ENCODE measurements at places on chromosomes 5 and 9.
A peak's percentile ranks its signal among the peaks of the same experiment; 100 is the strongest.

DNA sequence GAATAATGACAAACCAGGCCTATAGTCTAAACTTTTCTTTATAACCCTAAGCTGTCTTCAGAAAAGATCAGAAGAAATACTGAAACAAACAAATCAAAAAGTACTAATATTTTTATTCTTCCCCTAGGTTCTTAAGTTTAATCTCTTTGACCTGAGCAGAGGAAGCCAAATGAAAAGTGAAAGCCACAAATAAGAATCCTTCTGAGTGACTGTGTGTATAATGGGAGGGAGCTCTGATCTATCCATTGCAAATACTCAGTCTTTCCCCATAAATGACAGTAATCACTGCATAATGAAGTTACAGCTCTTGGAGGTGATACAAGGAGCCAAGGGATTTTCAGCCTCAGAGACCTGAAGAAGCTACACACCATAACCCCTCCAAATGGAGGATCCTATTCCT, 126.9 kb upstream of the ATP10B start:
- no peak for DNase-seq

DNA sequence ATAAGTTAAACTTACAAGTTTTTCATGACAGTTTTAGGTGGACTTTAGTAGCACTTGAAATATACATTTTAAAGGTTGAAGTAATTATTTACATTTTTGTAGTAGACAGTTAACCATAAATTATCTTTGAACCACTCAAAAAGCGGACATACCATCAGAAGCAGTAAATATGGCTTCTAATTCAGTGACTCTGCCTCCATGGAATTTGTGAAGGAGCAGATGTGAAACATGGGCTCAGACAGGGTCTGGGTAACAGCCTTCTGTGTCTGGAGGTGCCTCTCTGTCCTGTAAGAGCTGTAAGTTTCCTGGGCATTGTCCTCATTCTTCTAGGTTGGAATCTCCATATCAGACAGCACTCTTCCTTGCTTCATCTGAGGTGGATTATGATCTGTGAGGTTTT, 12.4 kb downstream of the RLN2 start:
- no peak for DNase-seq

DNA sequence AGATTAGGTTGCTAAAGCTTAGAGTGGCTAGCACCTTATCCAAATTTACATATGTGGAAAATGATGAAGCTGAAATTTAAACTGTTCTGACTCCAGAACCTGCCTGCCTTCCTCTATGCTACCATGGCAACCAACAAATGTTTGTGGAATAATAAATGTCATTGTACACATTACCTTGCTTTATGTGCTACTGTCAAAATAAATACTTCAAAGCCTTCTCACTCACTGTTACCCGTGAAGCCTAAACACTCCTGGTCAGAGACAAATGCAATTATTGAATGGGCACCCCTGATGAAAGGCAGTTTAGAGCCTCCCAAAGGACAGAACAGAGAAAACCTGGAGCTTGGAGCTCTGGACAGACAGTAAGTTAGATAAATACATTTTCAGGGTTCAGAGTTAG, 158.6 kb downstream of the FAM114A2 start:
- DNase-seq = peak; percentile 66

DNA sequence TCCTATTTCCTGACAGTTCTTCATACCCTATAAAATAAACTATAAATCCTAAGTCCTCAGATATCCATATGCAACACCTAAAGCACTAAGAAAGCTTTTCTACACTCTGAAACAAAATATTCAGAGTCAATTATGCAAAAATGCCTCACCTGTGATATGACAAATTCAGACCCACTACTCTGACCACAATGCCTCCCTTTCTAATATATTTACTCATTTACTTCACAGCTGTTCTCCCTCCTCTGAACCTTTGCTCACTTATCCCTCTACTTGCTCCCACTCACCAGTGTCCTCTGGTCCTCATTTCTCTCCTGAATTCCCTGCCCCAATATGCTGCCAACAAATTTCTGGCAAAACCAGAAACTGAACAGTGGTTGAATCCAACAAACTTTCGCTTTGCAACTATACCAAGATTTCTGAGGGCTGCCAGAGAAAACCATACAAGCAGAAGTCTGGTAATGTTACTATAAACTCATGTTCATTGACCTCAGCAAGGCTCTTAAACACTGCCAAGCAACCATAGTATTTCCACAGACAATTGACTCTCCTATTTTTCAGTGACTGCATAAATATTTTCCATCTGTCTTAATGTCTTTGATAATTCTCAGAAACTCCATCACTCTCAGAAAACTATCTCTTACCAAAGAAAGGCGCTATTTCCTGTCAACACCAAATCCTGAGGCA, 7.1 kb downstream of the CCNH start:
- no peak for DNase-seq

DNA sequence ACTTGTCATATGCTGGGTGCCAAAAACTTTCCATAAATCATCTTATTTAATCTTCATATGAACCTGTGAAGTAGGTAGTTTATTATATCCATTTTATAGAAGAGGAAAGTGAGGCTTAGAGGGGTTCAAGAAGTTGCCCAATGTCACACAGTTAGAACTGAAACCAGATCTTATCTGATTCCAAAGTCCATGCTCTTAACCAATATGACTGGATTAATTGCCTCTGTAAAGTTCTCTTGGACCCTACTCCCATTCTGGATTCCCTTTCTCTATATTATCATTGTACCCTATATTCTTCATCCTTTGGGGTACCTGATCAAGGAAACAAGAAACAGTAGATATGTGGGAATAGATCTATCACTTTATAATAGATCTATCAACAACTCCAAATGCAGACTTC, 64.5 kb upstream of the GCNT4 start:
- DNase-seq = no peak

GRCh38 chr5:131289738-131290137, 25.9 kb downstream of the CDC42SE2 start:
- no peak for DNase-seq

GRCh38 chr5:128315671-128316070, 222.4 kb downstream of the FBN2 start:
- no peak for DNase-seq

- peak; percentile 88 for DNase-seq
Observed at GRCh38 chr5:132003170-132003744, 8.2 kb downstream of the ACSL6 start.

GRCh38 chr9:80644044-80644443, 1045.3 kb downstream of the TLE1 start:
- no peak for DNase-seq

DNA sequence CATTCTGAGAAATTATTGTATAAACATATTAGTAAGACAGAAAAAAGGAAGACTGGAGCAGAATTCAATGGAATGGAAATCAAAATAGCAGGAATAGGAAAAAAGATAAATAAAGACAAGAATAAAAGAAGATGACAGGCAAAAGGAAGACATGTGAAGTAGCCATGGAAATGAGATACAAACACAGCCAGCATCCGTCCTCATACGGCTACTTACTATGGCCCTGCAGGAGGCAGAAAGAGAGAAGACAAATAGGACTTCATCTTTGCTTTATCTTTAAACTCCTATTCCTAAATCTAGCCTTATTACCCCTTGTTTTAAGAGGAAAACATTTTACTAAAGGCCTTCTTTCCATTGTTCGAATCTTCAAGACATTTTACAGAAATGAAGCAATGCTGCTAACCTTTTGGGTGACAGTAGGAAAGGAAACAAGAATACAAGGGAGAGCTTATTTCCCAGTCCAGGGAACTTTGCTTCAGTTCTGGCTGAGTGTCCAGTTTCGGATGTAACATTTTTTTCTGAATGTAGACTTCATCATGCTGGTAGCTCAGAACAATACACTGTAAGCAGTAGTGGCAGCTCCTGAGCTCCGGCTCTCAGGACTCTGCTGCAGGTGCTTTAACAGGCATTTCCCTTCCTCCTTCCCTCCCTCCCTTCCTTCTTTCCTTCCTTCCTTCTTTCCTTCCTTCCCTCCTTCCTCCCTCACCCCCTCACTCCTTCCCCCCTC, 106.4 kb upstream of the SLC12A2 start:
- no peak for DNase-seq

DNA sequence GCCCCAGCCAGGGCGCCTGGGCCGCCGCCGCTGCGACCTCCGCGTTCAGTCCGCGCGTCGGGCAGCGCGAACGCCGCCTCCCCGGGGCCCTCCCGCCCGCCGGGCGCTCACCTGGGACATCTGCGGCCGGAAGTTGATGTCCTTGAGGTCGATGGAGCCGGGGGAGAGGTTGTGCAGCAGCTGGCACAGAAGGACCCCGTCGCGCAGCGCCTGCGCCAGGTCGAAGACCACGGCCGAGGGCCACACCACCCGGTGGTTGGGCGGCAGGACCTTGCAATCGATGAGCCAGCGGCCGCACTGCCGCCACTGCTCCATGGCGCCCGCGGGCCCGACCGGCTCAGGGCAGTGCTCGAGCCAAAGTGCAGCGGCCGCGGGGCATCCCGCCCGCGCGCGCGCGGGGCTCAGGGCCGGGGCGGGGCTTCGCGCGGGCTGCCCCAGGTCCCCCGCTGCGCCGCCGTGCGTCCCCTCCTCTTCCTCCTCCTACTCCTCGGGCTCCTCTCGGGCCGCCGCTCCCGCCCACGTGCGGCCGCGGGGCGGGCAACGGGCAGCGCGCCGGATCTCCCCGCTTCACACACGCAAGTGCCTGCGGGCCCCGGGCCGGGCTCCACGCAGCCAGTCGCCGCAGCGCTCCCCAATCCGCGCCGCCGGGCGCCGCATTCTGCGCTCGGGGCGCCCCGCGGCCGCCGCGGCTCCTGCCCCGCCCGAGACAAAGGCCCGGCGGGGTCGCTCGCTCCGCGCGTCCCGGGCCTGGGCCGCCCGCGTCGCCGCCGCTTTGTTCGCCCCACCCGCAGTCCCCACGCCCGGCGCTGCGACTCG, at the start of gene VAV2:
Gene VAV2, minus strand, starts transcription at position 361 of the 816 bp plus-strand sequence. Its CDS starts 46 bp downstream, at position 315.
- peak; percentile 61 for DNase-seq

GRCh38 chr5:1462358-1462757, 17.1 kb upstream of the SLC6A3 start:
- peak; percentile 87 for DNase-seq

- DNase-seq = no peak
Observed at GRCh38 chr5:60829490-60830266, 14.4 kb downstream of the ELOVL7 start.

- no peak for DNase-seq
Observed at GRCh38 chr5:132841305-132841704, 10.9 kb upstream of the SHROOM1 start.

DNA sequence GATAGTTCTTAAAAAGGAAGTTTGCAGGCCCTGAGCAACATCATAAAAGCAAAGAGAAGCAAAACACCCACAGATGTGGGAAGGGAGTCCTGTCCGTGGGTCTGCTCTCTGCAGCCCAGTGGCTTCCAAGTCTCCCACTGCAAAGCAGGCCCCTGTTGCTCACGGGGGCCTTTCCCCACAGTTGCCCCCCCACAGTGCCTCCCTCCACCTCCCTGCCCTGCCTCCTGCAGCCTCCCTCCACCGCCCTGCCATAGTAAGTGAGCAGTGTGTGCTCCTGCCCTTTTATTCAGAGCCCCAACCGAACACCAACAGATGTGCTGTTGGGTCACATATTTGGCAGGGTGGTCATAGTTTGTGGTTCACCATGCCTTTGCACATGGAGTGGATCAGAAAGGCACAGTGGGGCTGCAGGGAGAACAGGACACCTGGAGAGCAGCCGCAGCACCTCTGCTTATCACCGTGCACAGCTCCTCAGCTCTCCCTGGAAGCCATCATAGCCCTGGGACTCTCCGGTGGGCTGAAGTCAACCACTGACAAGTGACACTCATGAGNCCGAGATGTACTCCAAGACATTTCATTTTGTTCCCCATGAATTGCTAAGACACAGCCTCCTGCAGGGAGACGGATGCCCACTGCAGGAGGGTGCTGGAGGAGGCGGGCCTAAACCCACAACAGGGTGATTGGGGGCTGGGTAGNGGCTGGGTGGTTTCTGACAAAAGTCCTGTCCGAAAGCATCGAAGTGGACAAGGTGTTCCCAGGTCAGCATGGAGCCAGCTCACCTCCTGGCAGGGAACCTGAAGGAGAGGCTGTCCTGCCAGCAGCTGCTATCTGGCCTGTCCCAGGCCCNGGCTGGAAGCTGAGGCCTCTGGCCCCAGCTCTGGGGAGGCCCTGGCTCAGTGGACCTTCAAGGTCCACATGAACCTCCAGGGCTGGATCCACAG, 278.9 kb downstream of the GADD45G start:
- DNase-seq = no peak

- DNase-seq = no peak
Observed at GRCh38 chr9:18237776-18238175, 236.2 kb upstream of the ADAMTSL1 start.

DNA sequence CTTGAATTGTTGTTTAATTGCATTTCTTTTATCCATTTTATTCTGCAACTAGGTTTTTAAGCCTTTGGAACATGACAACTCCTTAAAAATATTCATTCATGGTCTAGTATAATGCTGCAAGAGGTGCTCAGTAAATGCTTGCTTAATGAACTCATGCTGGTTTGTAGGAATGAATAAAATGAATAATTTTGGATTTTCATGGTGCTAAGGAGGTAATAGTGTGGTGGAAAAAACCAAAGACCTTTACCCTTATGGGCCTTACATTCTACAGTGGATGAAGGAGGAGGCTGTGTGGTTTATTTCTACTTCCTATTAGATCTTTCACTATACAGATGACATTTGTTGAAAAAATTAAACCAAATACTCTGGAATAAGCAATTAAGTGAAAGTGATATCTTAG, 43.4 kb downstream of the LRRTM2 start:
- DNase-seq = no peak

DNA sequence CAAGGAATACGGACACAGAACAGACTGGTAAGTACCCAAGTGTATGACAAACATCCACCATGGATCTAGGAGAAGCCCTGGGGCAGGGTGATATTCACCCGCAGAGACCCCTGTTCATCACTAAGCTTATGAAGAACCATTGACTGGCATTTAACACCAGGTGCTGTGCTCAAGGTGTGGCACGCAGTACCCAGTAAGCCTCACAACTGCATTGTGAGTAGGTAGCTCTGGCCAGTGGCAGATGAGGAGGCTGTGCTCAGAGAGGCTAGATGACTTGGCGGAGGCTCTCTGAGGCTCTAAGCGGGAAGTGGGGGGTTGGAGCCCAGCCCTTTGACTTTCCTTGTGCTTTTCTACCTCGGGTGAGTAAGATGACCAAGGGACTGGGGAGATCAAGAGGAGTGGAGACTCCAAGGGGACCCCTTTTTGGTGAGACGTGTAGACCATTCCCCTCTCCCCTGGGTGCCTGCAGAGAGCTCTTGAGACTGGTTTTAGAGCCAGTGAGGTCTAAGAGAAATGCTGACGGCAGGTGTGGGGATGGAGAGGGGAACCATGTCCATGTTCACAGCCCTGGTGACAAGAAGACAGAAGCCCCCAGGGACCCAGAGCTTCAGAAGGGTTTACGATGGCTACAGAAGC, 70.8 kb downstream of the IL6ST start:
- no peak for DNase-seq

DNA sequence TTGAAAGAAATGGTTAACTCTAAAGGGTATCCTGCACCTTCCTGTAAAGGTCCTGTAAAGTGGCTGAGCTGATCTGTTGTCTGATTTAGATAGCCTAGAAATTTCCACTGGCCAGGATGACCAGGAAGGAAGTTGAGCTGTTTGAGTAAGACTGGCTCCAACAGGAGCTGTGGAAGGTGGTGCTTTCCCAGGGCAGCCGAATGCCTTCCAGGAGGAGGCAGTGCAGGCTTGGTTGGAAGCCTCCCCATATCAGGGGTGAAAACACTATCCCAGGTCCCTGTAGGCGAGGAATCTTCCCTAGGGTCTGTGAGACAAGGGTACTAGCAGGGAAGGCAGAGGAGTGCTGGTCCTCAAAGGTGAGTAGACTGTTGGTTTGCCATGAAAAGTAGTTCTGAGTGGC, 98.4 kb downstream of the LIX1 start:
- no peak for DNase-seq
